ENCODE measurements at places on chromosomes 1 and 21.

GRCh38 chr1:8077120-8077573, 51.0 kb upstream of the ERRFI1 start:
- DNase-seq = no peak

GRCh38 chr1:228434689-228435088, 18.0 kb upstream of the TRIM17 start:
- DNase-seq = no peak

- DNase-seq = no peak
Observed at GRCh38 chr1:93036672-93037071, 42.4 kb upstream of the MTF2 start.

- DNase-seq = no peak
Observed at GRCh38 chr1:65744731-65745130, 48.0 kb upstream of the PDE4B start.

GRCh38 chr21:29334717-29335428, 36.2 kb downstream of the BACH1 start:
- peak; percentile 74 for DNase-seq

Measured in HS-27A (cell line).